ENCODE measurements at places on chromosomes 13 and 19. TPM values are rescaled to one million over a fixed set of nuclear protein-coding genes. Genes with fewer than 3 reads are reported as not detected.

- no peak for DNase-seq
Measured at GRCh38 chr19:38323291-38323690, 3.6 kb downstream of the KCNK6 start.

DNA sequence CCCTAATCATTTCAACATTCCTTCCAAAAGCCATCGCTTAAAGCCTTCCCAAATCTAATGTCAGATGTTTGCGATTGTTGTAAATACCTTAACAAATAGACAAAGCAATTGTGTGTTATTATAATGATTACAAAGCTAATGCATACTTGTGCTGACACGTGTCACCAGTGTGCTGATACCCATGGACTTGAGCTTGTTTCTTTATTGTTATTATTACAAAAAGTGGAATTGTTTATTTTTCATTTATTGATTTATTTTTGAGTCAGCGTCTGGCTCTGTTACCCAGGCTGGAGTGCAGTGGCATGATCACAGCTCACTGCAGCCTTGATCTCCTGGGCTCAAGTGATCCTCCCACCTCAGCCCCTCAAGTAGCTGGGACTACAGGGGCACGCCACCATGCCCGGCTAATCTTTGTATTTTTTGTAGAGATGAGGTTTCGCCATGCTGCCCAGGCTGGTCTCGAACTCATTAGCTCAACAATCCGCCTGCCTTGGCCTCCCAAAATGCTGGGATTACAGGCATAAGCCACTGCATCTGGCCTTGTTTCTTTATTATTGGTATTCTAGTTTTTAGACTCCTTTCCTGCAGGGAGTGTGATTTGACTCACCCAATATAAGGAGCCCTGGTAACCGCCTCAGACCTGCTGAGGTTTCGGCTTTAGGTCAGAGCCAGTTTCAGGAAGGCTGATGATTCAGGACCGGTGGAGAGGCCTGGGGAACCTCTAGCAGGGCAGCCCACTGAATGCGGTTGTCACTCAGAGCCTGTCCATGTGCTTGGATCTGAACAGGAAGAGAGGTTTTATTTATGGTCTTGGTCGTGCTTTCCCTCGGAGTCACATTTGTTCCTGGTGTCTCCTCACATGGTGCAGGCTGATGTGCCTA lies 2.1 kb upstream of the FBXO17 start:
- no peak for DNase-seq

GRCh38 chr19:44785993-44786392 lies 8.3 kb downstream of the CBLC start:
- DNase-seq: no peak

- peak; percentile 19 for DNase-seq
Measured at GRCh38 chr19:33064458-33064791, 263 bp downstream of the RHPN2 start.

The ISYNA1 gene
- polyA plus RNA-seq: 6.3 TPM

DNA sequence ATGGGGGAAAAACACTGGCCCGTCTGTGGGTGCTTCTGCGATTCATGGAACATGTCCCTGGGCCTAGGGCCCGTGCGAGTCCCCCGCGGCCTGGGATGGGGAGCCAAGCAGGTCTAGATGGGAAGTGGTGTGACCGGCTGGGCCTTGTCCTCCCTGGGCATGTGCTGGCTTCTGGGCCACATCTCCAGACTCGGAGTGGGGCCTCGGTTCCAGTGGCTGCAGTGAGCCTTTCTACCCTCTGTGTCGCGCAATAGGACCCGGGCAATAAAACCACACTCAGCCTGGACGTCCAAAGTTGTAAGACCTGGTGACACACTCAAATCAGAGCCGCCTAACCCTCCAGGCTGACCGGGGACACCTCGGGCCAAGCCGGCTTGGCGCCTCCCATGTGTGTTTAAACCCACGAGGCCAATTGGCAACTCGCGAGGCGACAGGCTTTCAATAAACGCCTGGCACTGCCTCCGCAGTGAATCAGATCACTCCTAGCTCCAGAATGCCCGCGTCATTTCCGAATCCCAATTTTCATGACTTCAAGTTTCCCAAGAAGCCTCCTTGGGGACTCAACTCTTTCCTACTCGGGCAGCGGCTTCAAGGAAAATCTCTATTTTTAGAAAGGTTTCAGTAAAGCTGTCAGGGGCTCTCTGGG lies 57.3 kb downstream of the KLF2 start:
- peak; percentile 97 for DNase-seq

GRCh38 chr19:15432018-15432494 lies 13.3 kb upstream of the AKAP8L start:
- DNase-seq: no peak

- DNase-seq: no peak
Measured at GRCh38 chr19:15218501-15218900, 13.7 kb downstream of the EPHX3 start.

- no peak for DNase-seq
Measured at GRCh38 chr13:108387156-108387555, 117.6 kb downstream of the TNFSF13B start.

The SLC8A2 gene
- polyA plus RNA-seq: 0.12 TPM

DNA sequence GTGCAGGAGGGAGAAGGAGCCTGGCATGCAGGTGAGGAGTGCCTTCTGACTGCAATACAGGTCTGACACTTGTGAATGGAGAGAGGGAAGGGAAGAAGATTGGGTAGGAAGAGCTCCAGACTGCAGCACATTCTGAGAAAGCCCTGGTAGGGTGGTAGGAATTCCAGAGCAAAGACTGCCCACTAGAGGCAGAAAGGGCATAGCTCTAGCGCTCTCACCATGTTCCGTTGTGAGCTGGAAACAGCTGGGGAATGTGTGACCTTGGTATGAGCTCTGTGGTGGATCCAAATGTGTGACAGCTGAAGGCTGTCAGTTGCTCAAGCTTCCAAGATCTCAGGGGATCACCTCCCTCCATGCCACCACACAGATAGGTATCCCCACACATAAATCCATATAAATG lies 2.9 kb upstream of the MTUS2 start:
- DNase-seq: no peak

GRCh38 chr13:37319031-37319443 lies 213.6 kb upstream of the CSNK1A1L start:
- DNase-seq: no peak

GRCh38 chr13:114179087-114179658 lies at the start of gene CFAP97D2:
CFAP97D2 (plus strand) TSS chr13:114179257; CDS start chr13:114179331, 74 bp downstream.
- DNase-seq: no peak

- no peak for DNase-seq
Measured at GRCh38 chr13:40094056-40094455, 438.6 kb downstream of the COG6 start.

DNA sequence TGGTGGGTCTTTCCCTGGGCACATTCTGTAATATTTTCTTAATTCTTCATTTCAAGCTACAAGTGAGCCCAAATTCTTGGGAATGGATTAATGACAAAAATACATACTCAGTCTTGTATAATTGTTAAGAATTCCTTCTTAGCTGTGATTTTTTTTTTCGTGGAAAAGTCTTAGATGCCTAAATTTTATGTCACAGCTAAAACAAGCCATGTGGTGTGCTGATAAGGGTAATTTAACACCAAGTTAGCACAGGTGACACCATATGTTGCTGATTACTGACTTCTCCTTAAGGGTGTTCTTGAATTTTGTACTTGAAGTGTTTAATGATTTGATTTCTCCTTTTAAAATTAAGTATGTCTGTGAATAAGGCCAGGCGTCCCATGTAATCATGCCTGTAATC lies 29.3 kb downstream of the WDFY2 start:
- DNase-seq: no peak

GRCh38 chr13:39375601-39376000 lies 227.4 kb downstream of the LHFPL6 start:
- DNase-seq: no peak

The WASF3 gene
- polyA plus RNA-seq: 6.4 TPM

- no peak for DNase-seq
Measured at GRCh38 chr13:99015606-99016490, 38.0 kb upstream of the DOCK9 start.

The KLK15 gene
- not detected for polyA plus RNA-seq

The CCDC70 gene
- not detected for polyA plus RNA-seq

GRCh38 chr19:5289060-5289990 lies 51.3 kb downstream of the PTPRS start:
- no peak for DNase-seq

Data from psoas muscle (tissue), 8 donors.